ENCODE measurements at places on chromosomes 3 and 15.

DNA sequence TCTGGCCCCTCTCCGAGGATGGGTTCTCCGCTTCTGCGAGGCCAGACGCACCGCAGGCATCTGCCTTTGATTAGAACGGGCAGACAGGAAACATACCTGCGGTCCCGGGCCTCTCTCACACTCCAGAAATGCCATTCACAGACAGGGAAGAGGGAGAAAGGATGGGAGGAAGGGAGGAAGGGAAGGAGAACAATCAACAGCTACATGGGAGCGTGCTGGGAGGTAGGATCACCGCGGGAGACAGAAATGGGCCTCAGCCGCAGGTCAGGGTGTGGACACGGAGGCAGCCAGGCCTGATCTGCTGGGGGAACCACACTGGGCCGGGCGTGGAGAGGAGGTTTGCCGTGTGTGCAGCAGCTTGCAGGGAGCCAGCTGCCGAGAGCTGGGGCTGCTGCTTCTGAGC, 90.7 kb upstream of the RGMA start:
- DNase-seq = no peak

GRCh38 chr15:66721501-66721937, 19.5 kb downstream of the SMAD6 start:
- no peak for DNase-seq

DNA sequence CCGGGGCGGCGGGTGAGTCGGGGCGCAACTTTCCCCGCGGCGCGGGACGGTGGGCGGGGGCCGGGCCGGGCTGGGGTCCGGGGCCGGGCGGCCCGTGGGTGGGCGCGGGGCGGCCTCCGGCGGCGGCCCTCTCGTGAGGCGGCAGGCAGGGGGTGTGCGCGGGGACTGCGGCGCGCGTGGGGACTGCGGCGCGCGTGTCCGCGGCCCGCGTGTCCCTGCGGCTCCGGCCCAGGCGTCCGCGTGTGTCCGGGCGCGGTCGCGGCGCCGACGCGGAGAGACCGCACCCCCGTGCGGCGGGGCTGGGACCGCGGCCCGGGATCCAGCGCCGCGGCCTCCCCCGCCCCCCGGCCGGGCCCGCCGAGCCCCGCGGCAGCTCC, 349 bp downstream of the PLXNA1 start:
- DNase-seq = no peak

DNA sequence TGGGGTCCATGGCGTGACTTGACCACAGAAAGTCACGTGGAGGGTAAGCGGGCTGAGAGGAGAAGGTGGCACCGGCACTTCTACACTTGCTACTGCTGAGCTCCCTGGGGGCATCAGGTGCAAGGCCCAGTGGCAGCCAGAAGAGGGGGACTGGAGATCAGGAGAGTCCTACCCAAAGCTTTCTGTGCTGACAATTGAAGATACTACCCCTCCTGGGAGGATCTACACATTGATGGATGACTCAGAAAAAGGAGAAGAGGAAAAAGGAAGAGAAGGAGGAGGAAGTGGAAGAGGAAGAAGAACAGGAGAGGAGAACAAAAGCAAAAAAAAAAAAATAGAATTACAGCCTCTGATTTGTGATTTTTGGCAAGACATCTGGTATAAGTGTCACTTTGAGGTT, 41.2 kb downstream of the MYO5C start:
- no peak for DNase-seq

GRCh38 chr3:49346797-49347251, 7.0 kb upstream of the USP4 start:
- DNase-seq = no peak

DNA sequence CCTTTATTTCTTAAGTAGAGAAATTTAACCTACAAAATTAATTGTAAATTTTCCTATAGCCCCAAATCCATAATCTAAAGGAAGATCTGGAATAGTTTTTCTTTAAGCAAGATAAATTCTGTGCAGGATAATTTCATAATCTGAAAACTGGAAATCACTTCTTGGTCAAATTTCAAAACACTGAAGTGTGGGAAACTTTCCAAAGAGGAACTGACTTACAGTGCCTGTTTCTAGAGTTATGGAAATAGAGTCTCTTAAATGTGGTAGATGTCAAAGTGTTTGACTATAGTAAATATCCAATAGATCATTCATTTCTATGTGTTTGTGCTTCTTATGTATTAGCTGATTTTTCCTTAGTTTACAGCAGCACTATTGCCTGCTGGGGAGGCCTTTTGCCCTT, 1.6 kb upstream of the P2RY13 start:
- DNase-seq = no peak

- no peak for DNase-seq
Measured at GRCh38 chr15:91609231-91609630, 244.3 kb upstream of the SLCO3A1 start.

DNA sequence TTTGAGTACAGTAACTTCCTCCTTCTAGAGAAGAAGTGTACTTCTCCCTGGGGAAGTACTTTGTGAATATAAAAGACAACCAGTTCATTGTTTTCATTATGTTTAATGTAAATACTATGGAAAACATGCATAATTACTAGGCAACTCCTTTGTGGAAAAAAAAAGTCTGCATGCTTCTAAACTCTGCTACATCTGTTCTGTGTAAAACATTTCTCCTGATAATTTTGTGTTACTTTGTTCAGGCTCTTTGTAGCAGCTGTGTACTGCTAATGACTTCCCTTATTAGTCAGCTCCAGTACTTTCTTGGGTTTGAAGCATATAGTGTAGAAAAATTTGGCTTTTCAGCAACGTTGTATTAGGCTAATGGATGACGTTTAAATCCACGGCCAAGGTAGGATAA, 111.6 kb downstream of the FEZF2 start:
- no peak for DNase-seq

- DNase-seq = no peak
Measured at GRCh38 chr15:65634356-65634755, 12.6 kb downstream of the SLC24A1 start.

GRCh38 chr15:89946681-89947299, 34.0 kb upstream of the ARPIN start:
- no peak for DNase-seq

GRCh38 chr3:122988508-122988907, 39.1 kb downstream of the SEMA5B start:
- DNase-seq = no peak

- no peak for DNase-seq
Measured at GRCh38 chr3:172749230-172749965, 1.1 kb upstream of the ECT2 start.

All from cardiac septum (tissue), 1 donor.